ENCODE measurements at places on chromosomes 3 and 15. TPM values are rescaled to one million over a fixed set of nuclear protein-coding genes. Genes with fewer than 3 reads are reported as not detected.

The TMIE gene
- 8.5 TPM for total RNA-seq

The ASB14 gene
- not detected for total RNA-seq

The DPH3 gene
- total RNA-seq: 17.7 TPM

The C3orf85 gene
- not detected for total RNA-seq

The SEMA3G gene
- 1.9 TPM for total RNA-seq

The SUCNR1 gene
- total RNA-seq: 0.22 TPM

DNA sequence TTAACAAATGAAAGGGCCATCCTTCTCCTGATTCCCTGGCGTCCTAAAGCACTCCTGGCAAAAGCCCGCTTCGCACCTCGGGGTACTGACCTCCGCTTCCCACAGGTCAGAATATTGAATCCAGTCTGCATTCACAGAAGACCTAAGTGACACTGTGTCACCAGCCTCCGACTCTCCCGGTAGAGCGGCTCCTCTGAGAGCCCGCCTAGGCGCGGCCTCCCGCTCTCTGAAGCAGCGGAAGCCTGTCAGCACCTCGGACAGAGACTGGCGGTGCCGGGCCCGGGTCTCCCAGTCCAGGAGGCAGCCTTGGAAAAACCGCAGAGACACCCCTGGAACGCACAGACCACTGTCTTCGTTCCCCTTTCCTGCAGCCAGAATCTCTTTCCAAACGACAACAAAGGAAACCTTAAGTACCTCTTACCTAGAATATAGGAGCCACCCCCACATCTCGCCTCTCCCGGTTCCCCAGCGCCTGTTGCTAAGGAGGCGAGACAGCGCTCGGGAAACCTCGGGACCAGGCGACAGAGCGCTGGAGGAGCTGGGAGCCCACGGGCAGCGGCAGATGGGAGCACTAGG lies 1.2 kb downstream of the GABRB3 start:
- peak; percentile 53 for DNase-seq

- DNase-seq: no peak
Observed at GRCh38 chr3:193827040-193827669, 234.1 kb downstream of the OPA1 start.

GRCh38 chr3:43175541-43175940 lies 69.7 kb upstream of the POMGNT2 start:
- no peak for DNase-seq

- DNase-seq: no peak
Observed at GRCh38 chr3:113436809-113437208, 4.5 kb downstream of the CFAP44 start.

- no peak for DNase-seq
Observed at GRCh38 chr15:71042356-71042922, 72.8 kb upstream of the THSD4 start.

DNA sequence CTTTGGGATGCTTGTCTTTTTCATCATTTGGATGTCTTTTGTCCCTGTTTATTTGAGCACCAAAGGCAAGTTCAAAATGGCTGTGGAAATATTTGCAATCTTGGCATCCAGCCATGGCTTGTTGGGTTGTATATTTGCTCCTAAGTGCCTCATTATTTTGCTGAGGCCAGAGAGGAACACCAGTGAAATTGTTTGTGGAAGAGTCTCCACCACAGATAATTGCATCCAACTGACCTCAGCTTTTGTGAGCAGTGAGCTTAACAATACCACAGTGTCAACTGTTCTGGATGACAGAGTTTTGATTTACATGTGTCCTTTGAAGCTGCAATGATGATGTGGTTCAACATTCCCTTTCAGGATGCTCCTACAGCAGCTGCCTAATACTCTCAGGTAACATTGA lies 83.0 kb upstream of the KCNAB1 start:
- DNase-seq: no peak

DNA sequence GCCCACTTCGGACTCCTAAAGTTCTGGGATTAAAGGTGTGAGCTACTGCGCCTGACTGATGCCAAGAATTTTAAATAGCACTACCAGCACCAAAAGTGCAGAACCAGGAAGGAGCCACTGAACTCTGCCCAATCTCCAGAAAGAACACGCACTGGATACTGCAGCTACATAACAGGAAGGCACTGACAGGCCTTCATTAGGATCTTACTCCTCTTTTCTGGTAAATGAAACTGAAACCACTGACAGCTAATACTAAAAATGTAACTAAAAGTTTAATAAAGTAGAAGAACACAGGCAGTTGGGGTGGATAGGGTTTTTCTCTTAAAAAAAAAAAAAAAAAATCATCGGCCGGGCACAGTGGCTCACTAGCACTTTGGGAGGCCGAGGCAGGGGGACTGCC lies 74.1 kb upstream of the CHRM5 start:
- no peak for DNase-seq

- DNase-seq: peak; percentile 7
Observed at GRCh38 chr3:126557761-126558160, 971 bp downstream of the C3orf22 start.

DNA sequence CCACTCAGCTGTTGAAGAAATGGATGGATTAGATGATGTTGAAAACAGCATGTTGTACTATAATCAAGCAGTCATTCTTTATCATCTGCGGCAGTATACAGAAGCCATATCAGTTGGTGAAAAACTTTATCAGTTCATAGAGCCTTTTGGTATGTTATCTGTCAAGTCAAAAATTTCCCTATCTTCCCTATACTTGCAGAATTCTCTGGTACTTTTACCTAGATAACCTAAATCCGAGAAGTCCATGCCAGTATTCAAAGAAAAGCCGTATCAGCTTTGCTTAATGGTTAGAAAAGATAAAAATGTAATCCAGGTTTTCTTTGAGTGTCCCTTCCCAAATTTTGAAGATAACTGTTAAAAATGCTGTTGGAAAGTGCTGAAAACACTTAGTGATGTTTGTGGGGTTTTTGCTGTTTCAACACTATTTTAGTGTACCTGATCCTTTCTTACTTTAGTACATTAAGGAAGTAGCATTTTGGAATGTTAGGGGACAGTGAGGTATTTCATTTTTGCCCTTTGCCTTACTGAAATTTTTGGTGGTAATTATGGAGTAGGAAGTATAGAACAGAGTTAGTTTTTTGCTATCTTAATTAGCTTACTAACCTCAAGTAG lies 23.8 kb downstream of the CNOT10 start:
- DNase-seq: no peak

GRCh38 chr3:183123891-183124290 lies 24.6 kb upstream of the MCCC1 start:
- no peak for DNase-seq

GRCh38 chr3:174462916-174463315 lies 396.2 kb upstream of the NAALADL2 start:
- no peak for DNase-seq

DNA sequence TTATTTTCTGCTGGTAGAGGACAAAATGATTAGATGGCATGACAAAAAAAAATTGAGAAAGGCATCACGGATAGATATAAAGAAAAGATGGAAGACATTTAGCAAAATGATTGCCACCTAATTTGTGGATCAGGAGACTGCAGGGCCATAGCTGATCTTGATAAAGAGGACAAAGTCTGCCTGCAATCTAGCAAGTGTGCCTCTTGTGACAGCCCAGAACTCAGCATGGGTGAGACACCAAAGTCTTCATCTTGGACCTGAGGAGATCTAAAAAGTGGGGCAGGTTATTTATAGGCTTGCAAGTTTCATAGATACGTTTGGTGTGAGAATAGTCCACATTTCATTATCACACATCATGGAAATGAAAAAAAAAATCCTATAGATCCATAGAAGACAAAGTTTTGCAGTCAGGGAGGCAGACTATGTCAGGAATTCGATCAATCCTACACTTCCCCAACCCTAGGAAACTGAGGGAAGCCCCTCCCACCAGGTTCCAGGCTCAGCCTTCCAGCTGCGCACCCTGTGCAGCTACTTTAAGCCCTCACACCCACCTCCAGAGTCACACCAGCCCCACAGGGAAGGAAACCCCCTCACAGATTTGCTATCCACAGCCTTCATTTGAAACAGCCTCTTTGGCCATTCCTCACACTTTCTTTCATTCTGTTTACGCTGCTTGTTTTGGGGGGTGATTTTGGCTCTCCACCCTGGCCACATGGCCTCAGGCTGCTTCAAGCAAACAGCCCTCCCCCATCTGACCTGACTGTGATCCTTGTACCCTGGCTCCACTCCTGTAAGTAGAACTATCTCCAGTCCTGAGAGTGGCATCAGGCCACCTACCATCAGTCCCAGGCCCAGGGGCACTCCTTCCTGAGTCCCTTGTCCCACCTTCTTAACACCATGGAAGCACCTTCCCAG lies 28.1 kb upstream of the KLHL6 start:
- no peak for DNase-seq

DNA sequence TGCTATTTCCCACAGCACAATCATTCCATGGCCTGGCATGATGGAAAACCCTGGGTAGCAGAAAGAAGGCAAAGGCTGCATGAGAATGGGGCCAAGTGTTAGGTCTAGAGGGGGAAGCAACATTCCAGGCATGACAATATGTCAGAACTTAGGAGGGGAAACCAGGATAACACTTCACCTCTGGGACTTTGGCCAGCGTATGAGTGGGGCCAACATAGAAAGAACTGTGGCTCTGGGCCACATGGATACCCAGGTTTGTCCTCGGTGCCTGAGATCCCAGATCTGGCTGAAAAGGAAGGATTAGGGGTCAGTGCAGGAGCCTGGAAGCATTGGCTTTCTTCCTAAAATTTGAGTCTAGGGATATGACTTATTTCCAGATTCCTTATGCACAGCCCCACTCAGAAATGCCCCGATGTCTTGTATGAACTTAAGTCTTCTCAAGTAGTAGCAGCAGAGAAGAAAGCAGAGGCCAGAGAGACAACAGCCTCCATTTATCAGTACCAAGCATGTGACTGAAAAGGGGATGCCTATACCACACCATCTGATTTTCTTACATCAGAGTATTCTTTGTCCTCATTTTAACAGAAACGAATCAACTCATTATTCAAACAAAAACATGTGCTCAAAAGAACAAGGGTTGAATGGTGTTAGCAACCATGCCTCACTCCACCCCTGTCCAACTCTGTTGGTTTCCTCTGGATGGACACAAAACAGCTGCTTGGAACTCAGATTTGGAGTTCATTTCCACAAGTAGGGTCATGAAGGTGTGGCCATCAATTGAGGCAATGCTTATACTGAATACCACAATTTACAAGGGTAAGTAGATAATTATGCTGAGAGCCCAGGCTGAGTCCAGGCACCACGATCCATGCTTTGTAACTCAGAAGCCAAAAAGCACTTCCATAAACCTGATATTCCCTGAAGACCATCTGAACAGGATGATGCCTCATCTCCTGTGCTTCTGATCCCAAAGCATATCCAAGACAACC lies 43.7 kb upstream of the NDUFB4 start:
- no peak for DNase-seq

DNA sequence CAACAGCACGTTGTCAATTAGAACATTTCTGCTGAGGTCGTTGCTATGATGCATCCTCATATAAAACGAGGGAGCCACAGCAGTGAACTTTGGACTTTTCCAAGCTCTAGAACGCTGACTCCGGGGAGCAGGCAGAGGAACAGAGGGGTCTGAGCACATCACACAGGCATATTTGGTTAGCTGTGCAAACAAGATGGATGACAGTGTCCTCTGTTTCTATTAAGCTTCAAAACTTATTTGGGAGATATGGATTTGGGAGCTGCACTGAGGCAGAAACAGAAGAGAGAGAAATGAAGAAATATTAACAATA lies 278.0 kb upstream of the TBL1XR1 start:
- no peak for DNase-seq

GRCh38 chr3:38648024-38648658 lies 1.3 kb downstream of the SCN5A start:
- no peak for DNase-seq

DNA sequence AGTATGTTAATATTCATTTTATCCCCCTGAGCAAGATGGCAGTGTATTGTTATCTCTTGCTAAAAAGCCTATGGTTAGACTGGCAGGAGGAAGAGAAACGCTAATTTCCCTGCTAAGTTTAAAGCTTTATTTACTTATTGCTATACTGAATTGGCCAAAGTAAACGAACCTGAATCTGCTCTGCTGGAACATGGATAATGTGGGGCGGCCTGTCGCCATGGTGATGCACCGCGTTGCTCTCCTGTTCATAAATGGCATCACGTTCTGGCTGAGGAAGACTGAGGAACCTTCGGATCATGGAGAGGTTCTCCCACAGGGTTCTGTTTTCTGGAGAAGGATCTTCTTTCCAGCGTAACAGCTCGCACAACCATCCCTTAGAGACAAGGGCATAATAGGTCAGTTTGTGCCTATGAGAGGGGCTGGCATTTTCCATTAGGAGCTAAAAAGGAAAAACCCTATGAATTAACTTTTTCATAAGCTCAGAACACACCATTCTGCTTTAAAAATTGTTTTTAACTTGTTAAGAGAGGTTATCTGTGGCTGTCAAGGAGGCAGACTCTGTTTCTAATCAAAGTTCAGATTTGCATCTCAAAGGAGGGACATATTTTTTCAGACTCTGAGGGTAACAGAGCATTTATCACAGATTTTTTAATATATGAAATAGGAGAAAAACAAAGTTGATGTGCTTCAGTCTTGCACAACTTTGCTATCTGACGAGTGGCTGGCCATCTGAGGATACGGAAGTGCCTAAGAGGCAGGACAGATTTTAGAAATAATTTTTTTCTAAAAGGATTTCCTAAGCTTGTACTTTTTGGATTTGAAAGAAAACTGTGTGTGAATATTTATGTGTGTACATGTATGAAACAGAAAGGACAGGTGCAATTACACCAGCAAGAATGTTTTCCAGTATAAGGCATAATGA lies 73.1 kb downstream of the SATB1 start:
- peak; percentile 47 for DNase-seq

- DNase-seq: no peak
Observed at GRCh38 chr3:11260460-11260859, 11.7 kb upstream of the ATG7 start.

DNA sequence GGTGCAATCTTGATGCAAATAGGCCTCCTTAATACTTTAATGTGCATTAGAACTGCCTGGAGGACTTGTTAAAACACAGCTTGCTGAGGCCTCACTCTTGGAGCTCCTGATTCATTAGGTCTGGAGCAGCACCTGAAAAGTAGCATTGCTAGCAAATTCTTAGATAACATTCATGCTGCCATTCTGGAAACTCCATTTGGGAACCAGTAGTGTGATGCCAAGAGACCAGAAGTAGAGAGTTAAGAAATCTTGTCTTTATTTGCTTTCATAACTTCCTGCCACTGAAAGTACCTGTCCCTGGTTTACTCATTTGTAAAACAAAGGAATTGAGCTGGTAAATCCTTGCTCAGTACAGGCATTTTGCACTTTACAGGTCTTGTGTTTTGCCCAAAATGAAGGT lies 72.0 kb downstream of the RAP2B start:
- no peak for DNase-seq

- no peak for DNase-seq
Observed at GRCh38 chr3:144033240-144033589, 61.6 kb downstream of the DIPK2A start.

DNA sequence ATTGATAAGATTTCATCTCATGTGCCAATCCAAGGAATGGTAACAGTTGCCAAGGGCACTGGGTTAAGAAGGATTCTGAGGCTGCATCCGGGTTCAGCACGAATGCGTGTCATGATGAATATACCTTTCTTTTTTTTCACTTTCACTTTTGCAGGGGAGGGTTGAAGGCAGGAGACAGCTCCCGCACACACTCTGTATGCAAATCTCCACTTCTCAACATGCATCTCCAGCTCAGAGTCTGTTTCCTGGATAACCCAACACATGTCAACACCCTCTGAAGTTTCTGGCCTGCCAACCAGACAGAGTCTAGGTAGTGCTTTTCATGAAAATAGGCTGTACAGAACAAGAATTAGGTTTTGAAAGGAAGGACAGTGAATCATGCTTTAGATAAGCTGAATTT lies 21.6 kb downstream of the B4GALT4 start:
- no peak for DNase-seq
